ENCODE measurements at places on chromosomes 16 and 17.

DNA sequence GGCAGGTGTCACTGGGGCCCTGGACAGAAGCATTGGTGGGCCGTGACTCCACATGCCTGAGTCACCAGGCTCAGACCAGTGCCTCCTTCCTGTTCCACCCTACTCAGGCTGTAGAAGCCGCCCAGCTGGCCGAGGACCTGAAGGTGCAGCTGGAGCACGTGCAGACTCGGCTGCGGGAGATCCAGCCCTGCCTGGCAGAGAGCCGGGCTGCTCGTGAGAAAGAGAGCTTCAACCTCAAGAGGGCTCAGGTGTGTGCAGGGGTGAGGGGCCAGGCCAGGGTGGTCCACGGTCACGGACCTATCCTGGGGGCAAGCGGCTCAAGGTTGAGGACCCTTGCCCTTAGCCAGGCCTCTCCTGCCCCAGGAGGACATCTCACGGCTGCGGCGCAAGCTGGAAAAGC is 9.6 kb downstream of the RNF40 start:
- DNase-seq = no peak

DNA sequence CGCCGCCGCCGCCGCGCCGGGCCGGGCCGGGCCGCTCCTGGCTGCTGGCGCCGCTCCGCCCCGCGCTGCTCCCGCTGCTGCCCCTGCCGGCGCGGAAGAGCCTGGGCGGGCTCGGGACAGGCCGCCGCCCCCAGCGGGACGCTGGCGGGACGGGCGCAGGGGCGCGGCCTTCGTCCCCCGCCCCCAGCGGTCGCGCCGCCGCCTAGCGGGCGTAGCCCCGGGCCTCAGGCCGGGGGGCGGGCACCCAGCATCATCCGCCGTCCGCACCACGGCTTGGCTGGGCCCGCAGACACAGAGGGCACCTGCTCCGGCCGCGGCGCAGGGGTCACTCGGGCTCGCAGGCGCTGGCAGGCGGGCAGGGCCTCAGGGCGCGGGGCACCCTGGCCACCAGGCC is at the start of gene AMFR:
Gene AMFR, minus strand, starts transcription at position 107 of the 394 bp plus-strand sequence. CDS start 218 bp downstream, outside the sequence.
- DNase-seq = peak; percentile 74

DNA sequence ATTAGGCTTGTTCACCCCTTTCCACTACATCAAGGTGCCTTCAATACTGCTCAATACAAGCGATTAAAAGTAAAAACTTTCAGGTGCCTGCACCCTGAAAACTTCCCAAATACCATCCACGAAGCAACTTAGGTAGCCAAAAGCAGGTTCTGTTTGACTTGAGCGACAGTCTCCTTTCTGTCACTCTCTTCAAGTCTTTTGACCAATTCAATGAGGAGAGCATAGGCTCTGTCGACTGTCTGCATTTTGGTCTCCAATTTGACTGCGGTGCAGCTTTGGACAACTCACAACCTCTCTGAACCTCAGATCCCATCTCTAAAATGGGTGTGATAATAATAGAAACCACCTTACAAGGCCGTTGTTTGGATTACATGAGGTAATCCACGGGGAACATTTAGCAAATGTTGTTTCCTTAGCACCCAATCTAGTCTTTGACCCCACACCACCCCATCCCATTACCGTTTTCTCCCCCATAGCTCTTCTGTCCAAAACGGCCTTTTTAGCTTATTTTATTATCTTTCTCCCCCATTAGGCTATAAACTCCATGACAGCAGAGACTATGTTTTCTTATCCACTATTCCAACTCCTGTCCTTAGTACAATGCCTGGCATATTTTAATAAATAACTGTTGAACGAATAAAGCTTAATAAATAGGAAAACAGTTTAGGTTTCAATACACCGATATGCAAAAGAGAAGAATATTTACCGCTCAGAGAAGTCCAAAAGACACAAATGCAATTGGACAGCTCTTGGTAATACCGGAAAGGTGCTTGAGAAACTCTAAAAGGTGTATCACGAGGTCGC is 999 bp downstream of the MARF1 start:
- no peak for DNase-seq

GRCh38 chr16:69112285-69113129 is 7.1 kb downstream of the HAS3 start:
- no peak for DNase-seq

- DNase-seq = no peak
These were observed 256.6 kb upstream of the KCNJ16 start for GRCh38 chr17:69818467-69818866.

DNA sequence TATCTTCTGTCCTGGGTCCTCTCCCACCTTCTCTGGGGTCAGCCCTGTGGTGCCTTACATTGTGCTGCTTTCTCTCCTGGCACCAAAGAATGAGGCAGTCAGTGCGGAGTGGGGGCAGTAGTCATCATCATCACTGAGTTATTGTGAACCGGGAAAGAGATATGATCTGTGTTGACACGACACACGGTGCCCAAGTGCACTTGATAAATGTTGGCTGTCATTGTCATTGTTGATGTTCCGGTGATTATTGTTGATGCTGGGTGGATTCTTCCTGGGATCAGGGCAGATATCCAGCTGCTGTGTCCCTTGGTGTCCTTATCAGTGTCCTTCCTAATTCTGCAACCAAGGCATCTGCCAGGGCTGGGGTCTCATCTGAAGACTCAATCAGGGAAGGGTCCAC is 121.7 kb downstream of the ABCC6 start:
- no peak for DNase-seq

DNA sequence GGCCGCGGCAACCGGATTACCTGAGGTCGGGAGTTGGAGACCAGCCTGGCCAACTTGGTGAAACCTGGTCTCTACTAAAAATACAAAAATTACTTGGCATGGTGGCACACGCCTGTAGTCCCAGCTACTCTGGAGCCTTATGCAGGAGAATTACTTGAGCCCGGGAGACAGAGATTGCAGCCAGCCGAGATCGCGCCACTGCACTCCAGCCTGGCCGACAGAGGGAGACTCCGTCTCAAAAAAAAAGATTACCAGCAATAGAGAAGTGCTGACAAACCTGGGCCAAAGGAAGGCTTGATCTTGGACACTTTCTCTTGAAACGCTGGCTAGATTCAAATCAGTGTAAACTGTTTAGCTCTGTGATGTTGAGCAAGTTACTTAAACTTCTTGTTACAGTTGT is 4.3 kb downstream of the MT1H start:
- no peak for DNase-seq

DNA sequence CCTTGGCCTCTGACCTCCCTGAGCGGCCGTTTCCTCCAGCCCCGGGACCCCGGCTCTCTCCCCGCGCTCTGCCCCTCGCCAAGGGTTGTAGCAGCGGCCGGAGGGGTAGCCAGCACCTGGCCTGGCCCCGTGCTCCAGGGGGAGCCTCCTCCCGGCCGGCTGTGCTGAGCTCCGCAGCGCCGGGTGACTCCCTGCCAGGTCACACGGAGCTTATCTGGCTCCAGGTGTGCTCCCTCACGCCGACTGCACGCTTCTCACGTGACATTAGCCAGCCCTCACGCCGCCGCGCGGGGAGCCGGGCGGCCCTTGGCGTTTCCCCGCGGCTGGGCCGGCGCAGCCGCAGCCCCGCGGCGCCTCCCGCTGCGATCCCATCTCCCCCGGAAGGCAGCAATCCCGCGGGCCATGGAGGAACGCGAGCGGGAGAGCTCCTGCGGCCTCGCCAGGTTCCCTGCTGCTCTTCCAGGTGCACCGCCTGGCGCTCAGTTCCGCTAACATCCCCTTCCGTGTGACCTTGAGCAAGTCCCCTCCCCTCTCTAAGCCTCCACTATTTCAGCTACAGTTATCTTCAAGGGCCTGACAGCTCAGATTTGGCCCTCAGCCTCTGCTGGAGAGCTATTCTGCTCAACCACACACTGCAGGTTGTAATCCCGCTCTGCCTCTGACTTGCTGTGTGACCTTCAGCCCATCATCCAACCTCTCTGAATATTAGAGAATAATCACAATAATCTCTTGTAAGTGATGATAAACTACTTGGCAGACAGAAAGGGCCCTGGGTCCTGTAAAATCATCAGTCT is 3.4 kb downstream of the MYO18A start:
- no peak for DNase-seq

- DNase-seq = no peak
These were observed 487.0 kb downstream of the CDH13 start for GRCh38 chr16:83113811-83114210.

GRCh38 chr16:31701734-31702133 is 171.9 kb upstream of the ZNF267 start:
- DNase-seq = no peak

- no peak for DNase-seq
These were observed 14.1 kb upstream of the DNAI2 start for GRCh38 chr17:74259667-74260524.
